Activated CD8-positive, alpha-beta T cell treated with anti-CD3 and anti-CD28 coated beads for 36 hours (primary cell): ENCODE measurements at places on chromosomes 3 and 15. TPM values are rescaled to one million over a fixed set of nuclear protein-coding genes. Genes with fewer than 3 reads are reported as not detected.

DNA sequence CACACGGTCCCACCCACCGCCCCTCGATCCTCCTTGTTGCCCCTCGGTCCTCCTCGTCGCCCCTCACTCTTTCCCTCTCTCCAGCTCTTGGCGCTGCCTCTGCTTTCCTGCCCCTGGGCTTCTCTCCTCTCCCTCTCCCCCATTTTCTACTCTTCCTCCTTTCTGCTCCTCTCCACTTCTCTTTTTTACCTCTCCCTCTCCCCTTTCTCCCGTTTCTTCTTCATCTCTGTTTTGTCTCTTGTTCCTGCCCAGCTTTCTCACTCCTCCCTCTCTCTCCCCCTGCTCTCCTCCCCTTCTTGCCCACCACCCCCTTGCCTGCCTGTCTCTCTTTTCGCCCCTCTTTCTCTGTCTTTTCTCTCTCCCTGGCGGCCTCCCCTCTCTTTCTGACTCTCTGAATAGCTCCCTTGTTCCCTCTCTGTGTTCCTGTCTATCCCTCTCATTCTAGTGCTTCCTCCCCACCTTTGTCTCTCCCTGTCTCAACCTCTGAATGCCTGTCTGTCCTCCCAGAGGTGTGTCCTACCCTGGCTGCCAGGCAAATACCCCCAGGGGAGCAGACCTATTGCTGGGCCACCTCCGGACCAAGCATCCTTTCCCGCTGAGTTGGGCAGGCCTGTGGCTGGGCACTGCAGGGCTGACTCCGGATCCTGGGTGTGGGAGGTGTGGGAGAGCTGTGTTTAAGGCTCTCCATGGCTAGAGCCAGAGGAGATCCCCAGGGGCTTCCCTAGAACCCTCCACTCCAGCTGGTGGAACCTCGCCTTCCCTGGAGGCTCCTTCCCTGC is 41.0 kb downstream of the EPHB3 start:
- no peak for DNase-seq

CYP1A2 gene
- not detected for total RNA-seq

DNA sequence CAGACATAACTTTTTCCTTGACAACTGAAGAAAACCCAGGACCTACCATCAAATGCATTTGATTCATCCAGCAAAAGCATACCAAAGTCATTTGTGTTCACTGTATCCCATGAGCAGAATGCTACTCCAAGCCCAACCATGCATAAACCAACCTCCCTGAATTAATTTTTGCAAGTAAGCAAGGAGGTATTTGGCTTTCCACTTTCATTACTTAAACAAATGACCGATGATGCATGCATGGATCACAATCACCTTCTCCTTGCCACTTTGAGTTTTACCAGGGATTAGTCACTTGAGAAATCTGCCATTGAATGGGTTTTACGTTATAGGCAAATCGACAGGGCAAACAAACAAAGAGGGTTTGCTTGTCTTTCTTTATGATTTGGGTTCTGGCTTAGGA is 214.8 kb downstream of the FMN1 start:
- DNase-seq: no peak

USF3 gene
- 11.3 TPM for total RNA-seq

DNA sequence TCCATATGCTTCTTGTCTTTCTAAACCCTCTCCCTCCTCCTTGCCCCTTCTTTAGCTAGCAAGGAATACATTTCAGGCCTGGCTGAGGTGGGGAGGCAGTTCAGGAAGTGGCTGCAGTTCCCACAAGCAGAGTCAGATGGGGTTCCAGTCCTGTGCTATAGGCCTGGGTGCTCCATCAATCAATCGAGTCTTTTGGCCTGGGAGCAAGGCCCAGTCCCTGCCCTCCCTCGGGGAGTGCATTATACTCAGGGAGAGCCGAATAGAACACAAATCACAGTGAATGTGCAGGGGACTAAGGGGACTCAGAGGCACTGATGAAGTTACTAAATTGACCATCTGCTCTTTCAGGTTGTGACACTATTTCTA is 58.0 kb upstream of the HERC1 start:
- DNase-seq: no peak

SERPINI2 gene
- total RNA-seq: not detected

- DNase-seq: no peak
Measured at GRCh38 chr3:8563597-8563996, 62.0 kb downstream of the LMCD1 start.

GRCh38 chr15:83602021-83602420 is 51.9 kb upstream of the ADAMTSL3 start:
- DNase-seq: no peak

DNA sequence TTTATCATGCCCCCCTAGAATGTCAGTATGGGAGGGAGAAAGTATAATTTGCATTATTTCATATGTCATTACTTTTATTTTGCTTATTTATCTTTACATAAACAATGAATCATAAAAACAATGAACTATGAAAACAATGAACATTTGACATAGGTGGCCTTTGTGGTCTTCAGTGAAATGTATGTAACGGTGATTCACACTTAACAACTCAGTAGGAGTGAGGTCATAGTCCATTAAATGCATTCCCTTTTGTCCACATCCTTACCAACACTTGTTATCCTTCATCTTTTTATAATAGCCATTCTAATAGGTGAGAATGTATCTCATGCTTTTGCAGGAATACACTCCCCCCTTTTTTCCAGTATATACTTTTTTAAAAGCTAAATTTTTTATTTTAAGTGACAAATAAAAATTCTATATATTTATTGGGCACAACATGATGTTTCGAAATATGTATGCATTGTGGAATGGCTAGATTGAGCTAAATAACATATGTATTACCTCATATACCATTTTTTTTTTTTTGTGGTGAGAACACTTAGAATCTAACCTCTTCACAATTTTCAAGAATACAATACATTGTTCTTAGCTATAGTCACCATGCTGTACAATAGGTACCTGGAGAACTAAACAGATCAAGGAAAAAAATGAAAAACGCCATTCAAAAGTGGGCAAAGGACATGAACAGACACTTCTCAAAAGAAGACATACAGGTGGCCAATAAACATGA is 189.5 kb downstream of the WDR72 start:
- DNase-seq: no peak

DNA sequence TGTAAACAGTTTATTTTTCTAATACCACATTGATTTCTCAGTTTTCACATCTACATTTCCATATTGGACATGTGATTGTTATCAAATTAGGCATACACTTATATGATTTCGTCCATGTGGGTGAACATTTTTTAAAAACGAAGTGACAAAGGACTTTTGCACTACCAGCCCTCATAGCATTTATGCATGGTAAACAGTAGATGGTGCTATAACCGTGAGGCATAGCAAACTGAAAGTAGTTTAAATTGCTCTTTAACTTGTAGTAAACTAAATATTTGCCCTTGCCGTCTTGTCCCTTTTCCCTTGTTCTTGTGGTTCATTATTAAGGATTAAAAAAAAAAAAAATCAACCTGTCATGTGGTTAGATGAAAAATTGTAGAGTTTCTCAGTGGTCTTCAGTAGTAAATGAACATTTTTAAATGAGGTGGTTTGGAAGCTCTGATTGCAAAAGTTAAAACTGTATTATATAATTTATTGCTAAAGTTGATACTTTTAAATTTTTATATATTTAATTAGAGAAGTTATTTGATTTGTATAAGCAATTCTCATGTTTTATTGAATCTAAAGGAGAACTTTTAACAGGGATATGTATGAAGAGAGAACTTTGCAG is 24.0 kb downstream of the STX19 start:
- DNase-seq: no peak

GRCh38 chr3:71517271-71517791 is 66.2 kb downstream of the FOXP1 start:
- DNase-seq: no peak

DNA sequence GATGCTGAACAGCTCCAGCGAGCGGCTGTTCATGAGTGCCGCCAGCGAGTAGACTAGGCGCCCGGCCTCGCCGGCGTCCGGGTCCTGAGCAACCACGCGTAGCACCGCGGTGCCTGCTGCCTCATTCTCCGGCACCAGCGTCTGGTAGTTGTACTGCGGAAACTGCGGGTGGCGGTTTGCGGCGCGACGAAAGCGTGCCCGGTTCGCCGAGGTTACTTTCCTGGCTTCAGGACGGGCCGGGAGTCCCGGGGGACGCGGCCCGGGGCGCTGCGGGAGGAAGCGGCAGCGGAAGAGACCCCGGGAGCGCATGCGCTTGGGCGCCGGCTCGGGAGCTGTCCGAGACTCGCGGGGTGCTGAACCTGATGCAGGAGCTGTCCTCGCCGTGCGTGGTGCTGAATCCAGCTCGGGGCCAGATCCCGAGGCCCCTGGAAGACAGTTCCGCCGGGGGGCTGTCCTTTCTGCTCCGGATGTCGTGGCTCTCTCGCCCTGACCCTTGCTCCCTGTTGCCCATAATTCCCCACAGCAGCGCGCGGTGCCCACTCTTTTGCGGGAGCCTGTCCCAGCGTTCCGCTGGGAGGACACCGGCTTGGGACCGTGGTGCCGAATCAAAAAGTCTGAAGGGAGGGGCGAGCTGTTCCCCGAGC is 1.1 kb downstream of the CELSR3 start:
- DNase-seq: peak; percentile 77

DNA sequence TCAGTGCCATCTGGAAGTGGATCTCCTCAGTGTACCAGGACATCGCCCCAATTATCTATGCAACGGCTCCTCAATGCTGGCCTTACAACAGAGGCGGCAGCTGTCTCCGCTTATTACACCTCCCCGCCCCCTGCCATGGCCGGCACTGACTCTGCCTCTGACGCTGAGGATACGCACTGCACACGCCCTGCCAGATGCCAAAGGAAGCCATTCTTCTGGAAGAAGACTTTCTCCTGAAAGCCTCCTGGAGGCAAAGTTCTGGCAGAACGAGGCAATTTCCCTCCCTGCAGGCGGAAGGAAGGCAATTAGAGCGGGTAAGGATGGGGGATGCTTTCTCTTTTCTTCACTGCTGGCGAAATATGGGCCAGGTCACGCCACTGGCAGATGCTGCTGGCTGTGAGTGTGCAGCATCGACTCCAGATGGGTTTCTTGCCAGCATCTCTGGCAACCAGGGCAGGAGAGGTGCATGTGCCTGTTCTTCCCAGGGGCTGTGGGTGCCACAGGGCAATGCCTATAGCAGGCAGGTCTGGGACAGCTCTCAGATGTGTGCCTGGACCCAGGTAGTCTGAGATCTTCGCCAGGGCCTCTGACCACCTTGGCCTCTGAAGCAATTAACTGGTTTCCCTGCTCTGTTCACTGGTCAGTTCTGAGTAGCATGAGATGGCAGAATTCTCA is 62.2 kb upstream of the MRPS22 start:
- DNase-seq: no peak

NPAP1 gene
- not detected for total RNA-seq

KLHDC8B gene
- 2.2 TPM for total RNA-seq

GRCh38 chr15:66252685-66253417 is 699 bp downstream of the MEGF11 start:
- peak; percentile 29 for DNase-seq

GRCh38 chr3:12142476-12142875 is 16.2 kb downstream of the TIMP4 start:
- DNase-seq: no peak

DNA sequence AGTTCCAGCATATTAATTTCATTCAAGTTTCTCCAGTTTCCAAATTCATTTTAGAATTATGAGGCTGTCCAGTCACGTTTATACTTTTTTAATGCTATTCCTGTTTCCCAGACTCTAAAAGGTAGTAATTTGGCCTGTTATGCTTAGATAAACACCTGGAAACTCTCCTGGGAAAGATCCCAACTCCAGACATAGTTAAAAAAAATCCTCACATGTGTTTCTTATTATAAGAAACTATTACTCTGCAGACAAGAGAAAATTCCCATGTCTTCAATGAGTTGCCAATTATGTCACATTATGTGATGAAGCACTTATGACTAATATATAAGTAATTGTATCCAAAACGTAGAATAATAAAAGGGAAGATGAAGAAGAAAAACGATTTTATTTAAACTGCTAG is 137.1 kb upstream of the TMC3 start:
- no peak for DNase-seq

GRCh38 chr3:190183121-190183520 is 62.4 kb upstream of the P3H2 start:
- no peak for DNase-seq

GRCh38 chr3:13198264-13198879 is 125.1 kb upstream of the IQSEC1 start:
- no peak for DNase-seq

DNA sequence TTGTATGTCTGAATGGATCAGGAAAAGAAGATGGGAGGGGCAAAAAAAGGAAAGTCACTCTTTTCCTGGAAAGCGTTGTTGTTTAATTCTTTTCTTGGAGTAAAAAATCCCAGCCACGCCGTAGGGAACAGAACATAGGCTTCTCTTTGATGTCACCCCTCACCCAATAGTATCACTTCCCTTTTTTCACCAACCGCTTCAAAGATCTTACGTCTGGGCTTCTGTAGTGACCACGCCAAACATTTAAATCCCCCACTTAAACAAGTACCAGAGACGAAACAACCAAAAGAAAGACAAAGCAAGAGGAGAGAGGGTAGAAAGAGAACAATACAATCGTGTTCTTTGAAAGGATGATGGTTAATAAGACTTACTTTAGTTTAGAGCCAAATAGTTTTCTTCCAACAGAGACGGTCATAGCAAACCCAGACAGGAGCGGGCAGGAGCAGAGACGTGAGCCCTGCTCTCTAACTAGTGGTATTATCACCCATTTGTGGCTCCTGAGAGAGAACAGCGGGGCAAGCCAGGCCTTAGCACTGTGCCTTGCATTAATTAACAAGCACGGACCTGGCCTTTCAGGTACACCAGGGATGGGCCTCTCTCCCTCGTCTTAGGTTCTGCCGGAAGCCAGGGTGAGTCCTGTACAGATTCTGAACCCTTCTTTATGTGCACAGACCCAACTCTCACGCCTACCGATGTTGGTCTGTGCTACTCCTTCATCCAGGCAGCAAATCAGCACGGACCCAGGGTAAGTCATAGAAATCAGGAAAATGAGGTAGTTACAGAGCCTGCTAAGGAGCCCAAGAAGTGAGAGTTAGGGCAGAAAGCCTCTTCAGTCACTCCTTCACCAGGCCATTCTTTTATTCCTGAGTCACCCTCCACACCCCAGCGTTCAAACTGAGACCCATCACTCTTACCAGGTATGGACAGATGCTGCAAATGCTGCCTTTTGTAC is 28.2 kb upstream of the BCL6 start:
- DNase-seq: no peak

- no peak for DNase-seq
Measured at GRCh38 chr3:103295974-103296570, 861.3 kb downstream of the ZPLD1 start.

DNA sequence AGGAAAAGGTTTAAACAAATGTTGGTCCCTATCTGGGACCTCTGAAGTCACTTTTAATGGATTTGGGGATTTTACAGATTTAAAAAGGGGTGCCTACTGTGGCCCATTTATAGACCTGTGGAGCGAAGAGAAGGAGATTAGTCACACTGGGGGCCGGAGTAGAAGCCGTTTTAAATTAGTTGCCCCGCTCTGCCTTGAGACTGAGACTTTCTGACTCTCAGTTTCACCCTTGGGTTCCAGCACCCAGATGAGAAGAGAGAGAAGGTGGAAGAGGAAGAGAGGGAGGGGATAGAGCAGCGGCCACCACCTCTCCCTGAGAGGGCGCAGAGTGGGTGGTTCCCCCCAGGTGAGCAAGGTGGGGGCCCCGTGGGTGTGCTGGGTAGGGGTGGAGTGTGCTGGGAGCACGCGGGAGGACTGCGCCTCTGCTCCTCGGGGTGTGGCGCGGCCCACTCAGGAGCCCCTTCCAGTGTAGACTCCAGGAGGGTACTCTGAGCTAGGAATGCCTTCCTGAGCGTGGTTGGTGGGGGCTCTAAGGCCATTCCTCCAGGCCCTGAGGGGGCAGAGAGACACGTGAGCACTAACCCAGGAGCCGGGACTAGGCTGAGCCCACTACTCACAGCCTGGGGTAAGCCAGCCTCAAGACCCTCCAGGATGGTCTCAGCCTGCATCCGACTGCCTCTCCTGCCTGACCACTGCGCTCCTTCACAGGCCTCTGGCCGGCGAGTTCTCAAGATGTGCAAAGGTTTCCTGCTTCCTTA is 32.6 kb upstream of the RAB6B start:
- no peak for DNase-seq
